ENCODE measurements at places on chromosomes 7 and 10. TPM values are rescaled to one million over a fixed set of nuclear protein-coding genes. Genes with fewer than 3 reads are reported as not detected.
A peak's percentile ranks its signal among the peaks of the same experiment; 100 is the strongest.

Gene PIK3AP1
- 2.4 TPM for total RNA-seq

GRCh38 chr10:99913831-99914235, 95.9 kb downstream of the DNMBP start:
- H3K36me3 ChIP-seq: no peaks in the 10 kb centered on the region
- H3K4me3 ChIP-seq: no peak overlapping the region
- peaks cover 8% of the 10 kb centered on the region for H3K4me1 ChIP-seq
- H3K27me3 ChIP-seq: no peaks in the 10 kb centered on the region

Gene NODAL
- not detected for total RNA-seq

DNA sequence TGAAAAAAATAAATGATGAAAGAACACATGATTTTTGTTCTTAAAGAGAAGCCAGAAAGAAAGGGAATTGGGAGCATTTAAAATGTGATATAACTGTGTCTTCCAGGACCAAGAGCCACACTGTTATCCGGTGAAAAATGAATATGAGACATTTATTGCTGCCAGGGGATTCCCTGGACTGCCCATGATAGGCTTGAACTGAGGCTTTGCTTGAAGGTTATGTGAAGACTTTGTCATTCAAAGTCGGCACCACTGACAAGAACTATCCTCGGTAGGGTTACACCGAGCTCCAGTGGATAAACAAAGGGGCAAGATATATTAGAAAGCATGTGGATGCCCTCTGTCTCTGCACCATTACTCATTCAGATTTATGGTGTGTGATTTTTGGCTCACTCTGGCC, 125.4 kb upstream of the MINDY3 start:
- no peaks in the 10 kb centered on the region for H3K36me3 ChIP-seq
- no peak for DNase-seq
- no peak overlapping the region for H3K27ac ChIP-seq

GRCh38 chr7:29853072-29853471, 46.8 kb downstream of the WIPF3 start:
- peaks cover 62% of the 10 kb centered on the region for H3K4me1 ChIP-seq
- H3K27ac ChIP-seq: peak overlapping the region; percentile 88
- H3K4me3 ChIP-seq: no peak overlapping the region
- peak; percentile 95 for DNase-seq

DNA sequence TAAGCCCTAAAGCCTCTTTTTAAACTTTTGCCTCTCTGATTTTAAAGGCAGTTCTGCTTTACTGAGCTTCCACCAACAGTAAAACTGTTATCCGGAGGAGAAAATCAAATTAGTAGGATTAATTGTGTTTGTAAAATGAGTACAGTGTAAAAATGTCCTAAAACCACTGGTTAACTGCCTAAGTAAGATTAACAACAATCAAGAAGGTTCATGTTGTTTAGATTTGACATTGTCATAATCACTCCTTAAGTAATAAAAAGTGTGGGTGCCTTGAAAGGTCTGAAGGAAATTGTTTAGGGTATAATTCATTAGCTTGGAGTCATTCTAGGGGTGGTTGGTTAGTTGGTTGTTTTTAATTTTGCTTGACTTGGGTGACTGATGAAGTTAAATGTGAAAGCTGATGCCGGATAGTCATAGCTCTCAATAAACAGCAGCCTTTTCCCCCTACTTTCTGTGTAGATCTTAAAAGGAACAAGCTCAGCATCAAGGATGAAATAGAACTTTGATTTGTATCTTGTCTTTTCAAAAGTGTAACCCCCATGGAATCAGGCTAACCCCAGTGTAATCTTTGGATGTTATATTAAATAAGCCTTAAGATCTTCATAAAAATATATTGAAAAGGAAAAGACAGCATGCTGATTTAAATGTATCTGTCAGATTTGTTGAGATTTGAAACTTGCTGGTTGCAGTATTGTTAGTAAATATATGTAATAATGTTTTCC, 148.3 kb downstream of the ARID5B start:
- H3K36me3 ChIP-seq: peaks cover 44% of the 10 kb centered on the region
- H3K4me3 ChIP-seq: peak overlapping the region; percentile 79

Gene FRG2B
- total RNA-seq: not detected

GRCh38 chr10:12972146-12972545, 29.4 kb downstream of the CCDC3 start:
- H3K27me3 ChIP-seq: no peaks in the 10 kb centered on the region
- H3K4me1 ChIP-seq: no peaks in the 10 kb centered on the region
- DNase-seq: no peak
- no peak overlapping the region for H3K27ac ChIP-seq
- no peak overlapping the region for H3K4me3 ChIP-seq
- H3K36me3 ChIP-seq: no peaks in the 10 kb centered on the region

Measured in gastrocnemius medialis (tissue), 4 donors.